ENCODE measurements at places on chromosomes 12 and 14.
A peak's percentile ranks its signal among the peaks of the same experiment; 100 is the strongest.

DNA sequence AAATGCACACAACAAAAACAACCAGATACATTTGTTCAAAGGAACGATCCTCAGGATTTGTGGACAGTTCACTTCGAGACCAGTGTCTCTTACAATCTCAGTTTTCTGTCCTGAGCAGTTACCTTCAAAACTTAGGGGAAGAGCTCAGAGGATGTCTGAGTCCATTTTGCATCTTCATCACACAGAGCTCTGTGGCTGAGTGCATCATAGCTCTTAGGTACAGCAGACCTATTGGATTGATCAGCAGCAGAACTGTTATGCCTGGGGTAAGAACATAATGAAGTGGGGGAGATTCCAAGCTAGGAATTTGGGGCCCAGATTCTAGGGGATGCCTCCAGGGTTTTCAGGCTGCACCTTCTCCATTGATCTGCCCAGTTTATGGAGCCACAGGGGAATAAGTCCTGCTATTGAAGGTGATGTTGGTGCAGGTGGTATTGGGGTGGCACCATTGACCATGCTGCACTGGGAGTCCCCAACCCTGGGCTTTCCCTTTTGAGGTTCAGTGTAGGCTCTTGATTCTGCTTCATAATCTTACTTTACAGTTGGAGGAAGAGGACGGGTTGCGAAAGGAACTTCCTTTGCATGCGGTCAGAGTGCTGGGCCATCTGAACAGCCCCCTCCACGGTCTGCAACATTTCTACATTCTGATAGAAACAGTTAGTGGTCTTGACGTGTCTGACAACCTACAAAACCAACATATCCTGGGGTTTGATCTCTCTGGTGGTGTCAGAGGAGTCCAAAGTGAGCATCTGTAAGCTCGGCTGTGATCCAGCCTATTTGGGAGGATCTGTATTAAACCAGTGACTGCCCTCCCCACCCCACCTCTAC is 112.8 kb downstream of the CHST11 start:
- DNase-seq, result no peak

DNA sequence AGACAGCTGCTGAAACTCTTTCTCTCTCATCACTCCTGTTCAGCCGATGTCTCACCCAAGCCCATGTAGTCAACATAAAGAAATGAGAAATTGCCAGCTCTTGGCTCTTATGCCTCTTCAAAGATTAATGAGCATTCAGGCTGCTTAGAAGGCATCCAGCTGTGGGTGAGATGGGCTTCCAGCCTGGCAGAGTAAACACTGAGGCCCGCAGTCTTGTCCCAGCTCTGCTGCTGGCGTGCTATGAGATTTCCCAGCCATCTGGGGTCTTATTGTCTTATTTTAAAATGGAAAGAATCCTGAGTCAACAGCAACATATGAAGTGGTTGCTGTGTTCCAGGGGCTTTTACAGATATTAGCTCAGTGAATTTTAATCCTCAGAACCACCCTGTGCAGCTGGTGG is 12.6 kb downstream of the RXYLT1 start:
- peak; percentile 58 for DNase-seq

DNA sequence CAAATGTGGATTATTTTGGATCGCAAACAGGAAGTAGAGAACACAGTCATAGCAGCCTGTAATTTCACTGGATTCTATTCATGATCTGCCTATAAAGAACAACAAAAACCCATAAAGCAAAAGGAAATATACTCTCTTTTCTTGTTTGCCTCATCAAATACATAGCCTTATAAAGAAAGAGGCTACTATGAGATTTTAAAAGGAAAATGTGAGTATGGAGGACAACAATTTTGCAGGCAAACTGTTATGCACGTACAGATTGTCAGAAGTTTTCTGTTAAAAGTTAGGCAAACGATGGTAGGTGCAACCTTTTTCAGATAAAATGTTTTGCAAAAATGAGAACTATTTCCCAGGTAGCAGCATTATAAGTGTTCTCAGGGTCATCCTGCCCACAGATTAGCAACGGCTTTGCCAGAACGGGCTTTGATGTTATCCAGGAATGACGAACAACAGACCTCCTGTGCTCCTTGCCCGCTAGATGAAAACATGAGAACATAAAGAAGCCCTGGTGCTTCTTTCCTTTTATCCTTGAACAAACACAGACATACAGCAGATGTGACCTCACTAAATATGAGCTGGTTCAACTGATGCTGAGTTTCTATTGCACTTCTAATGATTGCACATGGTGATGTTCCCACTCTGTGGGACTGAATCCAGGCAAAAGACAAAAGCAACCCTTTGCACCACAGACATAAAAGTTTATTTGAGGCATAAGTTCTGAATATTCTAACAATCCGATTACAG is 88.1 kb downstream of the ITPR2 start:
- DNase-seq, result no peak

GRCh38 chr14:34059925-34060650 is 109.2 kb upstream of the EGLN3 start:
- no peak for DNase-seq

GRCh38 chr12:91958816-91959215 is 186.8 kb downstream of the BTG1 start:
- DNase-seq, result no peak

DNA sequence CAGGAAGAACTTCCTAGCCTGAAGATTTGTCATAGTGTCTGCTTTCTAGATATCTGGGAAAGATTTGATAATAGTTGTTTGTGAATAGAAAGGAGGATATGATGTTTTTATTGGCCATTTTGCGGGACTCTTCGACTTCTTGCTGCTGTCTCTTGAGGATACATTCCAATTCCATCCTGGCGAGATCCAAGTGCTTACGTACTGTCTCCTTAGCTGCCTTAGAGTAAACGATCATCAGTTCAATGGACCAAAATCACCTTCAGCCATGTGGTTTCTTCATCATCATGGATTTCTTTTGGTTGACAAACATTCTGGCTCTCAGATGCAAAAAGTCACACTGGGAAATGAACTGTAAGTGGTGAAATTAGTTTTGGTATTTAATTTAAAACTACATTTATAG is 82.7 kb upstream of the SCN8A start:
- DNase-seq, result no peak

- no peak for DNase-seq
Observed at GRCh38 chr14:91470216-91470615, 39.9 kb downstream of the PPP4R3A start.

GRCh38 chr14:70515811-70516210 is 19.0 kb downstream of the ADAM20 start:
- DNase-seq, result no peak

GRCh38 chr14:102225936-102226335 is 79.0 kb downstream of the MOK start:
- DNase-seq, result peak; percentile 75

DNA sequence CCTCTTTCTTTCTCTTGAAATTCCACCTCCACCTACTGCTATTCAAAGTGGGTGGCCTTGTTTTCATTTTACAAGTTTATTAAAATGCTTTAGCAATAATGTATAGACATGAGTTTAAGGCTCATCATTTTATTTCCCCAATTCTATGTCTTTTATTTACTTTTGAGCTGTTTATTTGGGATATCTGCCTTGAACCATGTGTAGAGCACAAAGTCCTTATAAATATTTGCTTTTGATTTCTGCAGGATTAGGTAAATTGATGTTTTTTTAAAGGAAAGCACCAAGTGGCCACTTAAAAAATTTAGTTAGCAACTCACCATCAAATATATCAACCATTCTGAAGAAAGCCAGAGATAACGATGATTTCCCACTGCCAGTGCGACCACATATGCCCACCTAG is 39.8 kb upstream of the KCNJ8 start:
- no peak for DNase-seq

- DNase-seq, result no peak
Observed at GRCh38 chr14:105862581-105863239, 336.3 kb downstream of the TMEM121 start.

DNA sequence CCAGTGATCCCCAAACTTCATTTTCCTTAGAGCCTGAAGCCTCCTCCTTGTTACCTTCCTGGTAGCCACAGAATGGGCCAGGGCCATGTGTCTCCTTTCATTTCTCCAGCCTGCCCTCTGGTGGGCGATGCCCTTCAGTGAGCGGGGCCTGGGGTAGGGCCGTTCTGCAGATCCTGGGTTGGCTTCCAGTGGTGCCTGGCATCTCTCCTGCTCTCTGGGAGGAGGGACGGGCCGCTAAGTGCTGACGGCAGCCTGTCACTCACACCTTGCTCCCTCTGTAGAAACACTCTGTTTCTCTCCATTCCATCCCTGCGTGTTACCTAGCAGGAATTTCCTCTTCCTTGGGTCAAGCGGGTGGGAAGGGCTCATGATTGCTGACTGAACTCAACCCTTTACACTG is 232.1 kb downstream of the CACNA1C start:
- no peak for DNase-seq

DNA sequence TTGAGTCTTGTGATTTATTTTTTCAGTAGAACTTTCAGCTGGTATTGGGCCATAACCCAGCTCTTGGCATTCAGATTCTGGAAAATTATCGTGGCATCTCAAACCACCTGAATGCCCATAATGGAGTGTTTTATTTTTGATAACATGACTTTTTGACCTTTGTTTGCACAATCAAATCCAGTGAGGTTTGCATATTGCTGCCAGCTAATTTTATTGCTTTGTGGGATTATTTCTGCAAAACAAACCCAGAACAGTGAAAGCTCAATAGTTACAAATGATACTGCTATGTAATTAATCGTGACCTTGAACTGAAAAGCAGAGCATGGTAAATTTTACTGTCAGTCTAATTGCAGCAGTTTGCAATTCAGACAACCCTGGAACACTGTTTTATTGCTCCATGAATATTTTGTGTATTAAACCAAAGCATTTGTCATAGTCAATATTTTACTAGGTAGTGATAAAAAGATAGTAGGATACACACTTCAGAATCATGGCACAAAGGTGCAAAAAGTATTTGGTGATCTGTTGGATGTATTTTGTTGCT is 255.2 kb upstream of the NAV3 start:
- no peak for DNase-seq

- DNase-seq, result no peak
Observed at GRCh38 chr12:27277846-27278260, 33.8 kb downstream of the STK38L start.
